Trophoblast cell (in vitro differentiated cells and primary cell): ENCODE measurements at places on chromosomes 4 and X.

GRCh38 chrX:114134465-114134864 is 449.4 kb upstream of the HTR2C start:
- peak; percentile 2 for DNase-seq

GRCh38 chr4:82706349-82707000 is 92.1 kb downstream of the SCD5 start:
- no peak for DNase-seq

GRCh38 chr4:110195561-110196205 is 2.7 kb downstream of the ELOVL6 start:
- no peak for DNase-seq

- no peak for DNase-seq
These were observed 1.5 kb downstream of the RBPJ start for GRCh38 chr4:26322346-26322745.

DNA sequence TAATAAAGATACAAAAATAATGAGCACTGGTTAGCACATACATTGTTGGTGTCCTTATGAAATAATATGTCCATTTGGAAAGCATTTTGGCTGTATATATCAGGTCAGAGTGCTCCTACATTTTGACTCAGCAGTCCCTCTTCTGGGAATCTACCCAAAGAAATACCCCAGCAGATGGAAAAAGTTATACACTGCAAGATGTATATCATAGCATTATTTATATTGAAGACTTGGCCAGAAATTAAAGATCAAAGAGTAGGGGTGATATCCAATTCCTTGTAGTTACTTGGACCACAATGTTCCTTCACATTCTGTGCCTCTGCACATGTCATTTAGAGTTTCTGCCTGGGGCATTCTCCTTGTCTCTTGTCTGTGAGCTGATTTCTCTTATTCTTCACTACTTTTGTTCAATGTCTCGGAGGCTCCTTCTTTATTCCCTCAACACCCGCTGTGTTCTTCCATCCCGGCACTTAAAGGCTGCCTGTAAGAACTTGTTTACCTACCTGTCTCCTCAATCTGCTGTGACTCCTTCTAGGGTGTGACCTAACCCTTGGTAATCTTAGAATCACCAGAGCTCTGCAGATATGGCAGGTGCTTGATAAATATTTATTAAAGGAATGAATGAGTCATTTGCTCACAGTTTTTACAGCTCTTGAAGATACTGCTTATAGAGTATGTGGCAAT is 3.1 kb upstream of the TSPAN5 start:
- DNase-seq: peak; percentile 69

GRCh38 chr4:20251796-20252655 is at the start of gene SLIT2:
Gene SLIT2 (plus strand): TSS chr4:20251905. CDS start chr4:20253816, 1,911 bp downstream.
- peak; percentile 83 for DNase-seq

DNA sequence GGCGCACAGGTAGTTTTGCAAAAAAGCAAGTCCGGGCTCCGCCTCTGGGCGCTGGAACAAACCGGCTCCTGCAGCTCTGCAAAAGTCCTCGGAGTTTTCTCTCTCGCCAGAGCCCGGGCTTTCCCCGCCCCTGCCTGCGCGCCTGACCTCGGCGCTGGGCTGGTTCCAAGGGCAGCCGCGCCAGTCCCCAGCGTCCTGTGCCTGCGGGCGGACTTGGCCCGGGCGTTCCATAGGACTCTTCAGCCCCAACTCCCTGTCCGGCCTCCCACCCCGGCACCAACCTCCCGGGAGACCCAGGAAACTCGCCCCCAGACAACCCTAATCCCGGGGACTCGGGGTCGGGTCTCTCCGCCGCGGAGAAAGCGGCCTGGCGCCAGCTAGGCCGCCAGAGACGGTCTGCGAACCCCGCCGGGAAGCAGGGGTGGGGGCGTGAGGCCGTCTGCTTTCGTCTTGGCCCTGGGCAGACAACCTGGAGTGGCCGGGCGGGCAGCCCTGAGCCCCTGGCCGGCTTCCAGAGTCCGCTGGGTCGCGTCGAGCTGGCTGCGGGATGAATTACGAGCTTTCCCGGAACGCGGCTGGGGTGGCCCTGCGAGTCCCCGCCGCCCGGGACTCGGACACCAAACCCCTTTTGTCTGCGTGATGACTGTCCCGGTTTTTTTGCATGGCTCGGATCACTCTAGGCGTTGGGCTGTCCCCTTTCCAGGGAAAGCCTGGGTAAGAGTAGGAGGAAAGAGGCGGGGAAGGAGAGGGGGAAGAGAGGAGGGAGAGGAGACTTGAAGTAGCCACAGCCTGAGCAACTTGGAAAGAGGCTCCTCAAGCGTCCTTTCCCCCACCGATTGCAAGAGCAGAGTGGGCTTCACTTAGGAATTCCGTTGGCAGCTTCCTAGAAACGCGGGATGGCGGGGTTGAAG is 916 bp downstream of the MXRA5 start:
- DNase-seq: peak; percentile 3

GRCh38 chr4:111143510-111143909 is 520.6 kb upstream of the PITX2 start:
- no peak for DNase-seq

DNA sequence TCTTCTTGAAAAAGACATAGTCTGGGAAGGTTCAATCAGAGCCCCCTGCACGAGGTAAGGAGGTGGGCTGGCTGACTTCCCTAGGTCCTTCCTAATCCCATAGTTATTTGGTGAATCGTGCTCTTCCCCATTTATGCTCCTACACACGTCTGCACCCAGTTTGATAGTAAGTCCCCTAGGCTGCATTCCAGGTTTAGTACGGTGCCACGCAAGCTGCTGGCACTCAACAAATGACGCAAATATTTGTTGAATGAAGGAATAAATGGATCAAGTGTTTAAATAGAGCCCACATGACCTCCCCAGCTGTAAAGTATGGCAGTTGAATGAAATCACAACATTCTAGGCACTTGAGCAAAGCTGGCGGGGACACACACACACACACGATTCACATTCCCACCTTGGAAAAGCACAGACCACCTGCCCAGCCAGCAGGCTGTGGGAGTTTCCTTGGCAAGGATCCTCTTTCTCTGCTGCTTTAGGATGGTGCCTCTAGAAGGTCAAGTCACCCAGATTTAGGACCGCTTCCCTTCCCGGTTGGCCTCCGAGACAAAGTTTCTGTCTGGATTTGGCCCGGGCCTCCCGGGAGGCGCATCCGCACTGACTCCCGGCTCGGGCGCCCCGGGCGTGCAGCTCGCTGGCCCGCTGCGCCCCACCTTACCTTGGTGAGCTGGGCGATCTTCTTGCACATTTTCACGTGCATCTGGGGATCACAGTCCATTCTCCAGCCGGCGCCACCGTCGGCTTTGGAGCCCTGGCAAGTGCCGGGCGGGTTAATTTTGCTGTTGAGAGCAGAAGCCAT is 721 bp downstream of the FAM184B start:
- peak; percentile 64 for DNase-seq

GRCh38 chr4:2036866-2037265 is 22.3 kb upstream of the NAT8L start:
- DNase-seq: no peak

GRCh38 chr4:147012059-147012707 is 66.5 kb upstream of the TTC29 start:
- no peak for DNase-seq

DNA sequence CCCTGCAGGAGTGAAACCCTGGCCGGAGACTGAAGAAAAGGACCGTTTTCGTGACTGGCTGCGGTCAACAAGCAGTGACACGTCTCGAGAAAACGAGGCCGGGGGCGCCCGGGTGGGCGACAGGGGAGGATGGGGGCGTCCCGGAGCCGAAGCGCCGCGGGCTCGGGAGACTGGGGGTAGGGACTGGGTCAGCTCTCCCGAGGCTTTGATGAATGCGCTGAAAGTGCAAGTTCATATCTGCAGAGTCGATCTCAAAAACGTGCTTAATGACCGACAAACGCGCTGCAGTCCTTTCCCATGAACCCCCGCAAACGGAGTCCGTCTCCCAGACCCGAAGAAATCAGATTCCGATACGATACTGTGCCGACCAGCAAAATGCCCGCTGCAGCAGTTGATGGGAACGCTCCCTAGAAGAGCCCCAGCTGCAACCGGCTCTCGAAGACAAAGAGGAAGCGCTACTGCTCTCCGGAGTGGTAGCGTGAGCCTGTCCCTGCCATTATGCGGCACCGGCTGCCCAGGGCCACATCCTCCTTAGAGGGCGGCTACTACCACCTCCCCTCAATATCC is 806 bp upstream of the CD99L2 start:
- DNase-seq: peak; percentile 47
